ENCODE measurements at places on chromosomes 1 and 21. TPM values are rescaled to one million over a fixed set of nuclear protein-coding genes. Genes with fewer than 3 reads are reported as not detected.

Gene C1orf141
- total RNA-seq = not detected

Gene FCAMR
- total RNA-seq = not detected

Gene NBPF20
- 11.1 TPM for total RNA-seq

Gene LRRIQ3
- 0.41 TPM for total RNA-seq

Gene FMO3
- total RNA-seq = not detected

Gene KCNN3
- total RNA-seq = 10.8 TPM

Gene AMY2B
- total RNA-seq = 29.7 TPM

Gene KCTD3
- total RNA-seq = 67.5 TPM

Gene TEDDM1
- not detected for total RNA-seq

Gene RHEX
- 3.8 TPM for total RNA-seq

Gene NBPF19
- total RNA-seq = 22.2 TPM

Gene WDR47
- 22.7 TPM for total RNA-seq

Gene KIAA0040
- 21.8 TPM for total RNA-seq

Gene SEC16B
- 9.6 TPM for total RNA-seq

Gene CLEC20A
- not detected for total RNA-seq

Gene ATP6V1G3
- not detected for total RNA-seq

Gene KRTAP12-4
- total RNA-seq = not detected

Gene GUCA2B
- not detected for total RNA-seq

Gene UBE2U
- total RNA-seq = not detected

Gene S100A3
- total RNA-seq = 0.72 TPM
